PC-9 (cell line): ENCODE measurements at places on chromosomes 5 and 9.

GRCh38 chr5:22708770-22709328, 144.3 kb downstream of the CDH12 start:
- no peak for DNase-seq

DNA sequence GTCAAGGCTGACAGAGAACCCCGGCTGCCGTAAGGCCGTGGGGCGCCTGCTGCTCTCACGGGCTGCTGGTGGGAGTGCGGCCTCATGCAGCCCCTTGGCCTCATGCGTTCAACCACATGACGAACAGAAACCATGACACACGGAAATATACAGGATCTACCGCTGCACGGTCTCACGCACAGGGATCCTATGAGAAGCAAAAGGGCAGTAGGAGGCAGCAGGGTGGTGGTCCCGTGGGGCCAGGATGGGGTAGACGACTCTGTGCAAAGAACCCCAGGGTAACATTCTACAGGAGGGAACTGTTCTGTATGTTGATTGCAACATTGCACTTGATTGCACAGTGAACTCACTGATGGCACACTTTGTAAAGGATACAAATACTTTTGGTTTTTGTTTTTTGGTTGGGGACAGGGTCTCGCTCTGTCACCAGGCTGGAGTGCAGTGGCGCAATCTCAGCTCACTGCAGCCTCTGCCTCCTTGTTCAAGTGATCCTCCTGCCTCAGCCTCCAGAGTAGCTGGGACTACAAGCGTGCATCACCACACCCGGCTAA, 51.6 kb downstream of the NACC2 start:
- no peak for DNase-seq

- no peak for DNase-seq
Observed at GRCh38 chr5:140073296-140073695, 30.2 kb upstream of the NRG2 start.

DNA sequence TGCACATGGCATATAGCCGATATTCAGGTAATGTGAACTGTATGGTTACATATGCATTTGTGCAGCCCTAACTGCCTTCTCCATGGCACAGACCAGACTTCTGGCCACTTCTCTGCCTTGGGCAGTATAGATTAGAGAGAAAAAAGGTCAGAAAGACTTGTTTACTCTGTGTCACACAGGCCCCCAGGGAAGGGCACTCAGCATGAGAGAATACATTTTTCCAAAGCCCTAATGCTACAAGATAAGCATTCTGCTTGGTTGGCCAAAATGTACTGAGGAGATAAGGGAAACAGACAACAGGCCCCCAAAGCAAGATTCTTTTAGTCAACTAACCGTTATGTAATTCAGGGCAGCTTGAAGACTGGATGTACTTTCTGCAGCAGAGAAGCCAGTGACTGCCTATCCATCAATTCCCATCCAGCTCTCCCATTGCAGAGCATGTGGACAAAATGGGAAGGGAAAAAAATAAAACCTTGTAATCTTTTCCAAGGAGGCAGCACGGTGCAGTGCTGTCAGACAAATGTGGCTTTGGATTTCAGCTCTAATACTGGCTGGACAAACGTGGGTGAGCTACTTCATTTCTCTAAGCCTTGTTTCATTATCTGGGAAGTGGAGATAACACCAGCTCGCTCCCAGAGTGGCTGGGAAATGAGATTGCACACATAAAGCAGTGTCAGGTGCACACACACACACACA, 205.9 kb downstream of the NSG2 start:
- DNase-seq: no peak

GRCh38 chr9:419571-420171, 205.0 kb downstream of the DOCK8 start:
- peak; percentile 97 for DNase-seq

DNA sequence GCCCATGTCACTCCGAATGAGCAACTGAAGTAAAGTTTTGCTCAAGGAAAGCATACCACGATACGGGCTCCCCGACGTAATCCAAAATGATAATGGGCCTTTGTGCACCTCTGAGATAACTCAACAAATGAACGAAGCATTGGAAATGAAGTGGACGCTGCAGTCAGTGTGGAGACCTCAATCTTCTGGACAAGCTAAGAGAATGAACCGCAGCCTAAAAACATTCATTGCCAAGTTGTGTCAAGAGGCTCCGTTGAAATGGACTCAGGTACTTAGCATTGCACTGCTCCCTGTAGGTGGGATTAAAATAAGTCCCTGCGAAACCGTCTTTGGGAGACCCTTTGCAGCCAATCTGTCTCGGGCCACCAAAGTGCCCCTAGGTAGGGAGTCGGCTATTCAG, 3.9 kb upstream of the LCN9 start:
- DNase-seq: no peak

DNA sequence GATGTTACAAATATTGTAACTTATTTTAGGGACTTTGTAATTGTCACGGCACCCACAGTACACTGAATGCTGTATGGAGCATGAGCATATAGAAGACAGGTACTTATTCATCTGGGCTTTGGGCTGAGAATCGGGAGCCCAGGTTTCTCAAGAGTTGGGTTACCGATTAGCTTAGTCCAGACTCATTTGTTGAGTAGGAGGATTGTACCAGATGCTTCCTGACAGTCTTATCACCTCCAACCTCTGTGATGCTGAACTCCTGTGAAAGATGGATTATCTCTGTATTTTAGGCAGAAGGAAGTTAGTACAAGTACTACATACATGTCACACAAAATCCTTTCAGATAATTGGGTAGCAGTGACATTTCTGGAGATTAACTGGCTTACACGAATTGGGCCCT, 79.2 kb downstream of the SV2C start:
- no peak for DNase-seq

GRCh38 chr5:1834721-1835429, 33.7 kb downstream of the NDUFS6 start:
- DNase-seq: no peak

- no peak for DNase-seq
Observed at GRCh38 chr9:68489646-68490045, 51.0 kb downstream of the TMEM252 start.

GRCh38 chr9:98482226-98482625, 226.5 kb downstream of the GABBR2 start:
- DNase-seq: no peak

DNA sequence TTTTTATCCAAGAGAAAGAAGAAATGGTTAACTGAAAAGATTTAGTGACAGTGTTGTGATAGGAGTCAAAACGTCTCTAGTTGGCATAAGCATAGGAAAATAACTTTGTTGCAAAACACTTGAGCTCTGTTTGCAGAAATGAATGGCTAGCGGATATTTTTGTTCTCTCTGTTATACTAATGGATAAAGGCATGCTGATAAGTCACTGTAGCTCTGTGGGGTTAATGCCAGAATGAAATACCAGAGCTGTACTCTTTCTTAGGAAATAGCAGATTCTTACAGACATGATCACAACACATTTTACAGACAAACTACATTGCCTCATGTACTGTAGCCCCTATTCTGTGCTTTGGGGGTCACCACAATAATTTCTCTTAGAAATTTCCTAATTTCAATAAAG, 202.8 kb downstream of the DMRTA1 start:
- no peak for DNase-seq

DNA sequence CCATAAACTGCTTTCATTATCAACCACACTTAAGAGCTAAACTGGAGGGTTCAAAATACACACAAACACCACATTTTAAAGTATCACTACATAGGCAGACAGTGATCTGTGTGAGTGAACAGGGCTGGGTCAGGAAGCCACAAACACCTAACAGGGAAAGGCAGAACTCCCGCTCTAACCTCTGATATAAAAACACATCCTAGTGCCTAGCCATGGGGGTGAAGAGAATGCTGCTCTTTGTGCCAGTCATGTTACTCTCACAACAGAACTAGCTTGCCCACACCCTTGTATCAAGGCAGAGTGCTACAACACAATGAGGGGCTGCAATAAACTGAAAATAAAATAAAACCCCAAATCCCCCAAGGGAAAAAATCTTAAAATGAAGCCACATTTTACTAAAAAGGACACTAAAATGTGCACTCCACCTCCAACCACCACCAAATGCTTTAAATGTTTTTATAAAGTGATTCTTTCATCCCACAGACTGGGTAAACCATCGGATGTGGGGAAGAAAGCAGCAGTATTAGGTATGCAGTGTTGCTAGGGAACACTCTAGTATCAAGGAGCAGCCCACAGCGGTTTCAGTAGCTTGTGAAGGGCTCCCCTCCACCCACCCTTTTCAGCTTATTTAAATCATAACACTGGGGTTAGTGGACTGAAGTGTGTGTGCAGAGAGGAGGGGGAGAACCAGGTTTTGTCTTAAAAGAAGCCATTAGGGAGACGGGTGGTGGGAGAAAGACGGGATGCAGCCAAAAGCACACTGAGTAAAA, 64.5 kb downstream of the TMEM161B start:
- no peak for DNase-seq

GRCh38 chr5:150946351-150946905, 41.6 kb upstream of the ZNF300 start:
- peak; percentile 72 for DNase-seq

DNA sequence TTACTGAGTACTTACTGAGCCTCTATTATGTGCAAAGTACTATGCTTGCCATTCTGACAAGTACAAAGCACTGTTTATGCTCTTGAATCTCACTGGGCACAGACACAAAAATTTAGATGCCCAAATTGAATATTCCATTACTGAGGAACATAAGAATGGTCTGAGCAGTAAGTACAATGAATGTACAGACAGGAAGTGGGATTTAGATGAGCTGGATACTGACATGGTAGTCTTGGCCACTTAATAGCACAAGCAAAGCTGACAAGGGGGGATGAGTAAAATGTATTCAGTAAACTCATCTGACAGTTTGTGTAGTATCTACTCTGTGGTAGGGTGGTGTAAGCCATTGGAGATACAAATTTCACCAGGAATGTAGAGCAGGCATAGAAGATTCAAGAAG, 132.4 kb downstream of the EFNA5 start:
- no peak for DNase-seq

GRCh38 chr5:78783434-78784130, 135.0 kb upstream of the LHFPL2 start:
- DNase-seq: no peak

DNA sequence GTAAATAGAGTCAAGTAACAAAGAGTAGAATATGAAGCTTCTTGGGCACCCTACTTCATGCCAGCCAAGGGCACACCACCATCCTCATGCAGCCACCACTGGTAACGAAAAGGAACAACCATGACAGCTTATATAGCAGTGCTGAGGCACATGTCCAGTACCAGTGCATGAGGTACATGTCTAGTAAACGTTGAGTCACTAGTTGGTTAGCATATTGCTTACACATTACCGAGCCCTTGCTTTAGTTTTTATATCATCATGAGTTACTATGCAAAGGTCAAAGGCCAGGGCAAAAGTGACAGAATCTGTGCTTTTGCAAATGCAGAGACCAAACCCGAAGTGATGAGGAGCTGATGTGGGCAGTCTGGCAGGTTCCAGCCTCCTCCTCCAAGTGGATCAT, 147.1 kb upstream of the MAP1B start:
- DNase-seq: no peak

DNA sequence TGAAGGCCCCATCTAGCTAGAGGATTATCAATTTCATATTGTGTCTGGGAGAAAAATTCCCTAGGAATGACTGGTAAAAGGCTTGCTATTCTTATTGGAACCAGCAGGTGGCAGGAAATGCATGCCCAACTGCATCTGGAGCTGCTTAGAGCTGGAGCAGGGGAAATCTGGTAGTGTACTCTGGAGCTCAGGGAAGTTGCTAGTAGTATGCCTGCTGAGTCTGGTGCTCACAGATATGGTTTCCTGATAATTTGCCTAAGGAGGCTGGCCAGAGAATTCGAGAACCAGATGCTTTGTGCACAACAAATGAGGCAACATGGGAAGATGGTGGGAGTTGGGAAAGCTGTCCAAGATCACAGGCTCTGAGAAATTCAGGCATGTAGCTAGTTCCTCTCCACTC, 53.7 kb downstream of the G3BP1 start:
- peak; percentile 45 for DNase-seq

DNA sequence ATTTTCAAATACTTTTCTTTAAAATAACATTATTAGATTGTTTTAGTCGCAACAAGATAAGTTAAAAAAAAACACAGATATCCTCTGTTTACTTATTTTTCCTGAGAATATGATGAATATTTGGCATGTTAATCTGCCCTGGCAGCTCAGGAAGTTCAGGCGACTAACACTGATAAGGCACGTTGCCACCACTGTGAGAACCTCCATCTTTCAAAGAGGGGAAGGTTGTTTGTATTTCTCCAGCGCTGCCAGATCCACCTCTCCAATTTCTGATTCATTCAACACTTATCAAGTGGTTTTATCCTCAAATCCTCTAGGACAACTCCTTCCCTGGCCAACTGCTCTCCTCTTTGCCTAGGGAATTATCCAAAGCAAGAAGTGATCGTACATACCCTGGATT, 21.8 kb downstream of the CTNNAL1 start:
- no peak for DNase-seq

DNA sequence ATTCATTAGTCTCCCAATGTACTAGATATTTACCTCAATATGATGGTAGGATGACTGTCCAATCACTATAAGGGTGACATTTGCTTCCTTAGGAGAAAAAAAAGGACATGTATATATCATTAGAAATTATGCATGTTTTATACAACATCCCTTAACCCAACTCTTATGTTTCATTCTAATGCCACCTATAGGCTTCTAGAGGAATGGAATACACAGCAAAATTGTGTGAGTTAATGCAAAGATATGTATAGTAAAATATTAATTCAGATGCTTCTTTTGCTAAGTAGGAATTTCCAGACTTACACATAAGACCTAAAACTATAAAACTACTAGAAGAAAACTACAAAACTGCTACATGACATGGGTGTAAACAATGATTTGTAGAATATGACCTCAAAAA, 3.5 kb downstream of the PRXL2C start:
- no peak for DNase-seq

DNA sequence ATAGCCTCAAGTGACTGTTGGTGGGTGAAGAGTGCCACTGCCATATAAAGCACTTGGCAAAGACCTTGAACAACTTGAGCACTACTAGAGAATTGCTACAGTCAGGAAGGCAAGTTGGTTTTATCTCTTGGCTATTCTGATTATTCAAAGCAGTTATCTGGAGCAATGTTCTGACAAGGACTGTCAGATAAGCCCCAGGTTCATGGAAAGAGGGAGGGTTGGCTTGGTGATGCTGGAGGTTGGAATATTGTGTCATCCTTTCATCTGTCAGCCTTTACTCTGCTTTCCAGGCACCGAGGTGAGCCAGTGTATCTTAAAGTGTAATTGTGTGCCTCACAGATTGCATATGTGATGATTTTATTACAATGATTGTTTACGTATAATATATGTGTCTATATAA, 548.4 kb upstream of the ZNF608 start:
- DNase-seq: no peak

- DNase-seq: no peak
Observed at GRCh38 chr5:108380531-108381349, 1.2 kb downstream of the FBXL17 start.

DNA sequence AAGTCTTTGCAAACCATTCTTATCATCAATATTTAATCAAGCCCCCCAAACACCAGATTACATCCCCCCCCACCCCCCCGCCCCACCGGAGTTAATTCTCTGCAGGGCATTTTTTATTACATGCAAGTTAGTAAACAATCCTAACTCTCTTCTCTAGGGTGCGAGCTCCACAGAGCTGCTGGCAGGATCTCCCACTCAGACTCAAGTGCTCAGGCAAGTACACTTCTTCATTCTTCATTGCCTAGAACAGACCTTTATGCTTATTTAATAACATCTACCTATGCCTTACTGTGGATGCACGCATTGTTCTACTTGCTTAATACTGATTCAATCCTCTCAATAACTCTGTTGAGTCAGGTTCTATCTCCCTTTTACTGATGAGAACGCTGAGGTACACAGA, 9.9 kb downstream of the SAXO1 start:
- no peak for DNase-seq
